ENCODE measurements at places on chromosomes 7 and 10.

DNA sequence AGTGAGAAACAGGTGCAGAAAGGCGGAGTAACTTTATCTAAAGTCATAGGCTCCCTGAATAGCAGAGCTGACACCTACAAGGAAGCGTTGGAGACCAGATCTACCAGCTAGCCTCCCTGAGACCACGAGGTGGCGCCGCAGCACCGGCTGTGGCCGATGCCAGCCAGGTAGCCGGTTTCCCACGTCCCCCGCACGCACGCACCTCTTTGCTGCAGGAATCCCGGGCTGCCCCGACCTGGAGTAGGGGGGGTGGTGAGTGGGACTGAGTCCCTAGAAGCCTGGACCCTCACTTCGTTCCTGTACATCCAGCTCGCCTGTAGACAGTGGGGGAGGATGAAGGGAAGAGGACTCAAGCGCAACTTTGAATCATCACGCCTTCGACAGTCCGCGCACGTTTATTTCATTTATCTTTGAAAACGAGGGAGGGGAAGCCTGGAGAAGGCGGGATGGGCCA, 3.7 kb downstream of the ELOVL3 start:
- peak; percentile 52 for DNase-seq

GRCh38 chr7:141208539-141208938, 134.7 kb downstream of the TMEM178B start:
- no peak for DNase-seq

DNA sequence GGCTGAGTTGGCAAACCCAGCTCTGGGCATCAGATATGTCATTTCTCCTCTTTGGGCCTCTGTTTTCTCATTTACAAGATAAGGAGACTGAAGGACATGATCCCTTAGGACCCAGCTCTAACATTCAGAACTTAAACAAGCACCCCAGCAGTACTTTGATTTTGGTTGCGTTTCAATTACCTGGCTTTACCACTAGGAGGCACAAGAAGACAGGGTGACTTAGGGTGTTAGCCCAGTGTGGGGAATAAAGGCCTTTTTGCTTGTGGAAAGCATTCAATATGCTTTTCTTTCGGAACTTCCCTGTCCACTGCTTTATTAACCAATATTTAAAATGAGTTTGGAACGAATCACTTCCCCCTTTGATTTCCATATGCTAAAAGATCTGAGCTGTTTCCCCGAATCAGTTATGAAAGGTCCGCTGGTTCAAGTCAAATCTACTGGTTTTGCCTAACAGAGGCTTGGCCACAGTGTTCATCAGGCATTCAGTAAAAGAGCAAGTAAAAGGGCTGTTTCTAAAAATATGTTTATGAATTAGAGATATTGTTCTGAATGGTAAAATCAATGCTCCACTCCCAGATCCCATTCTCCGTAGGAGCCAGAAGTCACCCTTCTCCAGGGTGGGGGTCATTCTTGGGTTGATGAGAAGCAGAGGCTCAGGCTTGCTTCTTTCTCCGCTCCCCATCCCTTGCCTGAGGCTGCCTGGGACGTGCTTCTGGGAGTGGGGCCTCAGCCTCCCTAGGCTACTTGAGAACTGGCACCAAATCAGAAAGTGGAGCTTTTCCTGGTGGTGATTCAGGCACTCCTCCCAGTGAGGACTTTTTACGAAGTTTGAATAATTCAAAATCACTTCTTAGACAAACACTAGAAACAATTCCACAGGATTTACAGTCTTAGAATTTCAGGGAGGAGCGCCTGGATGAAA, 105.5 kb downstream of the MYOF start:
- DNase-seq, result peak; percentile 28

DNA sequence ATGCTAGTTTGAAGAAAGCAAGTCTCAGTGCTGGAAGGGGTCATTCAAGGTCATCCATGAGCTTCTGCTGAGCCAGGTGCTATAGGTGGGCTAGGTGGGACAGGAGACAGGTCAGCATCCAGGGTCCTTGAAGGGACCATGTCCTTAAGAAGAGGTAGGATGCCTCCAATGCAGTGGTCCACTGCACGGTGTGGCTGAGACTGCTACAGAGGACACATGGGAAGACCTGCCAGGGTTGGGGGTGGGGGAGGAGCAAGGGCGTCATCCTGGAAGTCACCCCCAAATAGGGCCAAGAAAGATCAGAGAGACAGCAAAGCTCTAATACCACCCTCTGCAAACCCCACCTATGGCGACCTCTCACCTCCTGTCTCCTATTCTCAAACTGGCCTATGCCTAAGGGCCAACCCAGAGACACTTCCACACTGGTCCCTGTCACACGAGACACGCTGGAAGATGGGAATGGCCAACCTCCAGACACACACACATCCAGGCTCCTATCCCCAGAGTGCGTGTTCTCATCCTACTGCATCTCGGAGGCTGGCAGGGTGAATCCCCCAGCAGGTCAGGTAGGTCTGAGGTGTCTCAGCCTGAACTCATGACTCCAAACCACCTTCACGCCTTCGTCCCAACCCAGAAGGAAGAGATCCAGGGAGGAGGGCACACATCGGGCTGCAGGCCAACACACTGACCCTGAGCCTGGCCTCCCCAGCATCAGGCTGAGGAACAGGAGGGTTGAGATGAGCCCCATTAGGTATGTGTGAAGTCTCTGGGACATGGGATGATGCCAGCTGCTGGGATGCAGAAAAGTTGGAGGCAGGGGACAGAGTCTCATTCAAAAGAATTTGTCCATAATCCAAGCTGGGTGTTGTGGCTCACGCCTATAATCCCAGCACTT, 5.6 kb upstream of the PPP1R35 start:
- DNase-seq, result no peak

- no peak for DNase-seq
Measured at GRCh38 chr10:119801998-119802538, 70.6 kb downstream of the MCMBP start.

GRCh38 chr7:83876593-83876992, 227.7 kb upstream of the SEMA3E start:
- DNase-seq, result peak; percentile 24

DNA sequence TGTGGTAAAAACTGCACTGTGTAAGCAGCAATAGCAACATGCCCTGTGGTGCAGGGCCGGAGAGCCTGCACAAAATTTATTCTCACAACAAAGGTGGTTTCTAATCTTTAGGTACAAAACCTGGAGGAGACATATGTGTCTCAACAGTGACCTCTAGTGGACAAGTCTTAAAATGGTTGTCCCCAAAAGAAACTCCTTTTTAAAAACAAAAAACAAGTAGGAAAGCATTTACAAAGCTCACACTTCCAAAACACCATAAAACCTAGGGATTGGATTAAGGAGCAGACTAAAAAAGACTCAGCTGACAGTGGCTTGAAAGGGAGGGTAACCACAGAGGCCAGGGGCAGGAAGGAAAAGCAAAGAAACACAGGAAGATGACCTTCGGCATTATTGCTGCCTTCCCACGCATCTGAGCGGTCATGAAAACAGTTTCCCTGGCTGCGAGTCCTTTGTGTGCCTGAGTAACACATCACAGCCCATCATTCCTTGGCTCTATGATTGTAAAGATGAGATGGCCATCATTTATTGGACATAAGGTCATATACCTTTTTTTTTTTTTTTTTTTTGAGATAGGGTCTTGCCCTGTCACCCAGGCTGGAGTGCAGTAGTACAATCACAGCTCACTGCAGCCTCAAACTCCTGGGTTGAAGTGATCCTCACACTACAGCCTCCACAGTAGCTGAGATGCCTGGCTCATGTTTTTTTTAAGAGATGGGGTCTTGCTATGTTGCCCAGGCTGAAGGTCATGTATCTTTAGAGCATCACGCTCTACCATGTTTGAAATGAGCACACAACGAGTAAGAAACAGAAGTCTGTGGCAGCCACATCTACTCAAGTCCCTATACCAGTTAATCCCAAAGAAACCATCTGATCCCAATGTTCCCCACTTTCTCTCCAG, 39.5 kb downstream of the RSU1 start:
- no peak for DNase-seq

DNA sequence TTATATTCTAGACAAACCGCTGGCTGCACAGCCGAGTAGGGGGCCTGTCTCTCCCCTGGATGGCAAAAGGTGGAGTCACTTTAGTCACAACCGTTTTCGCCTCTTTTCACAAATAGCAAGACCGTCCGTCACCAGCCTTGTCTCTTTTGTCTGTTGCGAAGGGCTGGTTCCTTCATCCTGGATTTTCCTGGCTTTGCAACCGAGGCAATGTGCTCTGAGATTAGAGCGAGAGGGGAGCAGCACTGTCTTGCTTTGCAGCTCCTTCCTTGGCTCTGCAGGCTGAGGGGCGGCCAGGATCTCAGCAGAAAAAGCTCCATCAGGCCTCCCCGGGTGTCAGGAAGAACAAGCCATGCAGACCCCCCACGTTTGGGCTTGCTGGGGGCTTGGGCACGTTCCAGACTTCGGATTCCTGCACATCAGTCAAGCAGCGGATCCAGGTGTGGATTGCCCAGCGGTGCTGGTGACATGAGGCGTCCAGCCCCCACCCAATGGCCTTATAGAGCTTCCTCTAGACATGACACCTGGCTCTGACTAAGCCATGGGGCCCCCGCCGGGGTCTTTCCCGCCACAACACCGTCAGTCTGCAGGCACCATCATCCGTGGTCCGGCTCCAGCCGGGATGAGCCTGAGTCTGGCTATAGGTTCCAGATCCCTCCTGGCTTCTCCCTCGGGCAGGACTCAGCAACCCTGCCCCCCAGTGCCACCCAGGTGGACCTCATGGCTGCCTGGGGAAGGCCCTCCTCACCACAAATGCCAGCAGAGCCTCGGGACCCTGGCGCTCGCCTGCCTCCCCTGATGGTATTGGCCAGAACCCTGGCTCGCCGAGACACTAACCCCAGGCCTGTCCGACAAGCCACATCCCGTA, 467.6 kb upstream of the FOXK1 start:
- no peak for DNase-seq

GRCh38 chr7:132789281-132789680, 213.0 kb upstream of the PLXNA4 start:
- DNase-seq, result no peak

DNA sequence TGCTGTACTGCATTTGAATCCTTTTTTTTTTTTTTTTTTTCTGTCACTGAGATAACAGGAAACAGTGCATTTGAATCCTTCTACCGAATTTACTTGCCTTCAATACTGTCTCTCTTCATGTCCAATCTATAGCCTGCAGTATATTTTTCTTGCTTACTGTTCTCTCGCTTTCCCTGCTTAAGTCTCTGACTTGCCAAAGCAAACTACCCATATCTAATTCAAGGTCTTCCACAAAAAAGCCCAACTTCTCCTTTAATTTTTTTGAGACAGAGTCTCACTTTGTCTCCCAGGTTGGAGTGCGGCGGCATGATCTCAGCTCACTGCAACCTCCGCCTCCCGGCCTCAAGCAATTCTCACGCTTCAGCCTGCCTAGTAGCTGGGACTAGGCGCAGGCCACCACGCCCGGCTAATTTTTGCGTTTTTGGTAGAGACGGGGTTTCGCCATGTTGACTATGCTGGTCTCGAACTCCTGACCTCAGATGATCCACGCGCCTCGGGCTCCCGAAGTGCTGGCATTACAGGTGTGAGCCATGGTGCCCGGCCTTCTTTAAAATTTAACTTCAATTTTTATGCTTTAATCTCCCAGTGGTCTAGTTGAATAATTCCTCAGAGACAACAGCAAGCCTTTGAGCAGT, 882 bp downstream of the PDCD11 start:
- no peak for DNase-seq

GRCh38 chr10:63833411-63834060, 312.3 kb downstream of the REEP3 start:
- no peak for DNase-seq

- no peak for DNase-seq
Measured at GRCh38 chr10:51935341-51935740, 235.9 kb upstream of the CSTF2T start.

- DNase-seq, result no peak
Measured at GRCh38 chr10:128500642-128501041, 374.4 kb upstream of the MKI67 start.

GRCh38 chr10:78044699-78045098, 11.0 kb downstream of the RPS24 start:
- no peak for DNase-seq

- DNase-seq, result no peak
Measured at GRCh38 chr7:100706672-100707311, 871 bp downstream of the POP7 start.

DNA sequence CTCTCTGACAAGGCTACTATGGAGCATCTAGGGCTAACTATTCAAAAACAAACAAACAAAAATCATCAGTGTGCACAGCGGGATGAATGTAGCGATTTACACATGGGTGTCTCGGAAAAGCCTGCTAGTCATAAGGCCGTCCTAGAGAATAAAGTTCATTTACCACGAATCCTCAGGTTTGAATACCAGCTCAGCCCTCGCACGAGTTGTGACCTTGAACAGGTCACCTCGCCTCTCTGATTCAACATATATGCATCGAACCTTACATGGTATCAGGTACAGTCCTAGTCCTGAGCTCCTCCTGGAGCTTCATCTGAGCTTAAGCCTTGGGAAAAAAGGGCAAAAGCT, 572 bp downstream of the ATP5MF start:
- DNase-seq, result no peak

- no peak for DNase-seq
Measured at GRCh38 chr7:44183386-44183785, 5.9 kb downstream of the GCK start.

DNA sequence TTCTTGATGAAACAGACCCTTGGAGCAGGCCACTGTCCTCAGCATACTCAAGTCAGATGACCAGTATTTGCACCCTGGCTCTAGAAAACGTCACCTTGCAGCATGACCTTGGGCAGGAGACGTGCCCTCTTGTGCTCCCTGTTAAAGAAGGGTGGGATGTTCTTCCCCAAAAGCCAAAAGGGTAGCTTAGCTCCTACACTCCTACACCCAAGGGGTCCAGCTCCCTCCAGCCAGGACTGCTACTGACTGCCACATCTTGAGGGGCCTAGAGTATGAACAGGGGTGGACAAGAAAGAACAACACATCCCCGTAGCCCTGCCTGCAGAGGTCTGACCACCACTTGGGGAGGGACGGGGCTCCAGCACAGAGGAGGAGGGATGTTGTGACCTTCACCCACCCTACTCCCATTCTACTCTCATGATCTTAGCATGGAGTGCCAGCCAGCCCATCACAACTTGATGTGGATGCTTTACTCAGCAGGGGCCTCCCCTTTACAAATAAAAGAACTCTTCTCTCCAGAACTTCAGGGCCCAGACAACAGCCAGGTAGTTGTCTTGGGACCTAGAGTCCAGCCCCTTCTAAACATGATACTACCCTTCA, 165.3 kb upstream of the ZMIZ1 start:
- no peak for DNase-seq

DNA sequence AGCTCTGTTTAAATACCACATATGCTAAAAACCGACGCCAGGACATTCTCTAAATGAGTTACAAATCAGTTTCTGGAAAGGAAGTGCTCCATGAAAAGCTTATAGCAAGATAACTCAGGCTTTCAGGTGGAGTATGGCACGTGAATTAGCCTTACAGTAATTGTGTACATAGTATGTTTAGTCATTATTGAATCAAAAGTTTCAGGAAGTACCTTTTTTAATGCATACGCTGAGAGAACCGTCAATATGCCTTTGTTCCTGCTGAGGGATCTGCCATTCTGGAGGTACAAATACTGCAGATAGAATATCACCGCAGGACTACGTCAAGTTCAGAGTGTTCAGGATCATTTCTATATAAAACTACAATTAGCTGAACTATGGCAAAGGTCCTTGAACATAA, 45.7 kb downstream of the ANKMY2 start:
- DNase-seq, result no peak

GRCh38 chr10:14282276-14282675, 48.4 kb downstream of the FRMD4A start:
- peak; percentile 96 for DNase-seq

- peak; percentile 87 for DNase-seq
Measured at GRCh38 chr10:128125944-128126764, at the start of gene MKI67. TSS of gene MKI67 (minus strand) at chr10:128126423. CDS start at chr10:128125667, 756 bp downstream.

GRCh38 chr7:73885975-73886798, 25.2 kb downstream of the TMEM270 start:
- DNase-seq, result no peak

All from T1000 (cell line).